ENCODE measurements at places on chromosomes 7 and 10.

DNA sequence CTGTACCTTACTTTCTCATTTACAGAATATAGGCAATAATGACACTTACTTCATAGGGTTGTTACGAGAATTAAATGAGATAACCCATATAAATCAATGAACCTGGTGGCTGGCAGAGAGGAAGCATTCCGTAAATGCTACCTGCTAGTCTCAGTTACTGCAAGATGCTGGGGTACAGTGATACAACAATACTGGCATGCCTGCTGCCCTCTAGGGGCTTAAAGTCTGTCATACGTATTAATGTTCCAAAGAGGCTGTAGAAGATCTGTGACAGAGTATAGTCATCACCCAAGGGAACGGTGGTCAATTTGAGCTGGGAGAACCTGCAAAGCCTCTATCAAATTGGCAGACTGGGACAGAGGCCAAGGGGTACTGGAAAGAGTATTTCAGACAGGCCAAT, 421.5 kb downstream of the GPAM start:
- no peak for DNase-seq

GRCh38 chr7:148412691-148413090, 177.9 kb upstream of the C7orf33 start:
- no peak for DNase-seq

DNA sequence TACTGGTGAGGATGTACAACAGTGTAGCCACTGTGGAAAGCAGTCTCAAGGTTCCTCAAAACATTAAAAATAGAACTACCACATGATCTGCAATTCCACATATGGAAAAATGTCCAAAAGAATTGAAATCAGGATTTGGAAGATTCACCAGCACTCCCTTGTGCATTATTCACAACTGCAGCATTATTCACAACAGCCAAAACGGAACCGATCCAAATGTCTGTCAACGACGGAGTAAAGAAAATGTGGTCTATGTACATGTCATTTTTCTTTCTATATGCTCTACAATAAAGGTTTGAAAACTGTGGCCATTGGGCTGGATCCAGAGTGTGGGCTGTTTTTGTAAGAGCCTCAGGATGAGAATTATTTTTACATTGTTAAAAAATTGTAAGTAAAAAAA, 1206.1 kb upstream of the CELF2 start:
- DNase-seq = no peak

- DNase-seq = no peak
Observed at GRCh38 chr10:28316696-28317095, 13.8 kb upstream of the MPP7 start.

Data from CD4-positive, alpha-beta T cell (primary cell).